Epithelial cell of umbilical artery (primary cell): ENCODE measurements at places on chromosomes 5 and 9. TPM values are rescaled to one million over a fixed set of nuclear protein-coding genes. Genes with fewer than 3 reads are reported as not detected.

The SPACA9 gene
- total RNA-seq: 1.6 and 2.0 TPM in 2 replicates

The PTGS1 gene
- total RNA-seq: under 0.01 and 0.91 TPM in 2 replicates

The IRX1 gene
- under 0.01 TPM in 1 of 2 replicates, not detected in the other for total RNA-seq

The TTC39B gene
- total RNA-seq: 3.6 and 5.8 TPM in 2 replicates

The OR1J2 gene
- not detected in 2 replicates for total RNA-seq

The SMU1 gene
- total RNA-seq: 40.9 and 48.2 TPM in 2 replicates

The IL31RA gene
- total RNA-seq: 0.15 and 0.97 TPM in 2 replicates
